ENCODE measurements at places on chromosomes 7 and 10.

GRCh38 chr10:46077731-46078413 lies 31.8 kb upstream of the MSMB start:
- DNase-seq, result no peak

- DNase-seq, result no peak
These were observed 31.5 kb downstream of the BTAF1 start for GRCh38 chr10:91955114-91955513.

DNA sequence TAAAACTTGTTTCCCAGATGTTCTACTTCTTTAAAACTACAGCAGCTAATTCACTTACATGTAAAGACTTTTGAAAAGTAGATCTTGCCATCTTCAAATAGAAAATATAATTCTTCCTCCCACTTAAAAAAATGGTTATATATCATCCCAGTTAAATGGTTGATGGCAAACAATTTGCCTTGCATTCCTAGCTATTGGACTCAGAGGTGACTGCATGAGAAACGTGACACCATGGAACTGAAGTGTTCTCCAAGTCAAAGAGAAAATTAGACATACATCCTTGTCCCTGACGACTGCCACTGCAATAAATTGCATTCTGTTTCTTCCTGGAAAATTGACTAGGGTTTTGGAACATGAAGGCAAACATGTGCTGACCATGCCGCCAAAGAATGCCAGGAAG lies 95.0 kb upstream of the POM121L12 start:
- no peak for DNase-seq

DNA sequence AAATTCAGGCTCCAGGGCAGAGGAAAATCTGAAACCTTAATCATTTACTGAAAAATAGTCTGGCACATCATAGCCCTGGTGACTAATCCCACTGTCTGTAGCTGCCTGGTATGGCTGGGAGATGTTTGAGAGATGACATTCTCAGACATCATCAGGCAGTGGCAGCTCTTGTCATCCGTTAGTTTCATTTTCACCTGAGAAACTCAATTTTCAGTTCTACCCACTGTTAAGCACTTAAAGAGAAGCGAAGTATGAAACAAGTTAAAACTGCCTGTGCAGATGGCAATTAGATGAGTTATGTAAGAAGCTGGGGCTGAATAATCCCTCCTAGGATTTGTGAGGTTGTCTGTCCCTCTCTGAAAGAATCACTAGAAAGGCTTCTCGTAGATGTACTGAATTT lies 150.2 kb downstream of the NSUN6 start:
- DNase-seq, result peak; percentile 74

DNA sequence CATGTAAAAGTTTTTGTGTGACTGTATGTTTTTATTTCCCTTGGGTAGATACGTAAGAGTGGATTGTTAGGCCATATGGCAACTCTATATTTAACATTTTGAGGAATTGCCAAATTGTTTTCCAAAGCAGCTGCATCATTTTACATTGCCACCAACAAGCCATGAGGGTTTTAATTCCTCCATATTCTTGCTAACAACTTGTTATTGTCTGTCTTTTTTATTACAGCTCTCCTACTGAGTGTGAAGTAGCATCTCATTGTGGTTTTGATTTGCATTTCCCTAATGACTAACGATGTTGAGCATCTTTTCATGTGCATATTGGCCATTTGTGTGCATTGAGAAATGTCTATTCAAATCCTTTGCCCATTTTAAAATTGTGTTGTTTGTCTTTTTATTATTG lies 94.9 kb downstream of the CARD11 start:
- DNase-seq, result no peak

DNA sequence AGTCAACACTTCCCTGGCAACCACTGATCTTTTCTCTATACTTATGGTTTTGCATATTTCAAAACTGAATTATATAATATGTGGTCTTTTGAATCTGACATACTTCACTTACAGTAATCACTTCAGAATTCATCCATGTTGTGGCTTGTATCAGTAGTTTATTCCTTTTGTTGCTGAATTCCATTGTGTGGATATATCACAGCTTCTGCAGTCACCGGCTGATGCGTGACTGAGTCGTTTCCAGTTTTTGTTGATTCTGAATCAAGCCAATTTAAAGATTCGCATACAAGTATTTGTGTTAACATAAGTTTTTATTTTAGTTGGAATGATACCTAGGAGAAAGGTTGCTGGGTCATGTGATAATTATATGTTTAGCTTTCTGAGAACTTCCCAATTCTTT lies 672.5 kb upstream of the ANKRD30A start:
- no peak for DNase-seq

- DNase-seq, result no peak
These were observed 62.1 kb downstream of the PKD1L1 start for GRCh38 chr7:47885987-47886811.

DNA sequence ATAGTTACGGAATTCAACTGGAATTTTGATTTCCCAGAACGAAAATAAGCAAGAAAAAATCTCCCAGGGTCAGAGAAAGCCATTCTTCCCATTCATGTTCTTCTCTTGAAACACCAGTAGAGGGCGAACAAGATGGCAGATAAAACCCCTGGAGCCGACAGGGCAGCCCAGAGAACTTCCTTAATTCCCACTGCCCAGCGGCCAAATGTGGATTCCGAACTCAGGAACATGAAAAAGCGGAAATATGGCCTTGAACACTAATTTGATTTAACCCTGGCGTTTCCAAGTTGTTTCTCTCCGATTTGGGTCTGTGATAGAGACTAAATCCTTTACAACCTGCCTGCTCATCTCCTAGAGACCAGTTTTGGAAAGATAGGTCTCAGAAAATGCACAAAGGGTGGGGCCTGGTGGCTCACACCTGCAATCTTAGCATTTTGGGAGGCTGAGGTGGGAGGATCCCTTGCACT lies 100.7 kb upstream of the WAC start:
- DNase-seq, result peak; percentile 73

DNA sequence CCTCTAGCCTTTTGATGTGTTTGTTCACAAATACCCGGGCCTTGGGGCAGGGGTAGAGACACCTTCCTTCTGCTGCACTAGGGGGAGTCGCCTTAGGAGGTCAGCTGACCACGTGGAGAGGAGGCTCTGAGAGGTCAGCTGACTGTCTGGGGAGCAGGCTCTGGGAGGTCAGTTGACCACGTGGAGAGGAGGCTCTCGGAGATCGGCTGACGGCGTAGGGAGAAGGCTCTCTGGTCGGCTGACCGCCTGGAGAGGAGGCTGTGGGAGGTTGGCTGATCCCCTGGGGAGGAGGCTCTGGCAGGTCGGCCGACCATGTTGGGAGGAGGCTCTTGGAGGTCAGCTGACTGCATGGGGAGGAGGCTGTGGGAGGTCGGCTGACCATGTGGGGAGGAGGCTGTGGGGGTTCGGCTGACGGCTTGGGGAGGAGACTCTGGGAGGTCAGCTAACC lies 59.6 kb upstream of the LYZL1 start:
- no peak for DNase-seq

- DNase-seq, result peak; percentile 91
These were observed 105.4 kb upstream of the FAM133B start for GRCh38 chr7:92695308-92696261.

- peak; percentile 78 for DNase-seq
These were observed 14.5 kb downstream of the VWDE start for GRCh38 chr7:12389089-12389700.

DNA sequence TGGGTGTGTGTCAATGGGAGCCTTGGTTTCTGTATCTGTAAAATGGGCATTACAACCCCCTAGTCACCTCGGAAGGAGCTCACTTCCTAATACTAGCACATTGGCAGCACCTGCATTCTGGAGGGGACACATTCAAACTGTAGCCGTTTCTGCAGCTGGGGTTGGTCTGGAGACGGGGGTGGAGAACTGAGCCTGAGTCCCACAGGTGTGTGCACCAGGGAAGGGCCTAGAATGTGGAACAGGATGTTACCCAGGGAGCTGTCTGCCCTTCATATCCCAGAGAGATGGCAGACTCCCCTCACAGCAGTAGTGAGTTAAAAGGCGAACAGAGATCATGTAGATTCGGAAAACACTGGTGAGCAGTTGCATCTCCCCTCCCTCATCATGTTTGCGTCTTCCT lies 272.8 kb upstream of the ZNF32 start:
- DNase-seq, result no peak

DNA sequence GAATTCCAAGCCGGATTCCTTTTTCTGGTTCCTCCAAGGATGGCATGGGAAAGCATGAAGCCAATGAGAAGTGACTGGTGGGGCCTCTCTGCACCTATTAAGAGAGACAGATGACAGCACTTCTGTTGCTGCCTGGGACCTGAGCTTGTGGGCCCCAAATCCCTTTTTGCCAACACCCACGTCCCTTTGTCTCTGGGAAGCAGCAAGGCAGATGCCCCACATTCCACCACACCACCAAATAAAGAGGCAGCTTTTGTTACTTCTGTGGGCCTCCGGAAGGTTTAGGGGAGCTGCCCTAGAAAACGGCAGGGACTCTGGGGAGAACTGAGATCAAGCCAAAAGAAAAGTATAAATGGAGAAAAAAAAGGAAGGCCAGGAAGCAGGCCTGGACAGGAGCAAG lies 3.4 kb downstream of the CCDC136 start:
- DNase-seq, result no peak

- DNase-seq, result peak; percentile 63
These were observed 84.1 kb downstream of the SNX10 start for GRCh38 chr7:26375726-26376174.

DNA sequence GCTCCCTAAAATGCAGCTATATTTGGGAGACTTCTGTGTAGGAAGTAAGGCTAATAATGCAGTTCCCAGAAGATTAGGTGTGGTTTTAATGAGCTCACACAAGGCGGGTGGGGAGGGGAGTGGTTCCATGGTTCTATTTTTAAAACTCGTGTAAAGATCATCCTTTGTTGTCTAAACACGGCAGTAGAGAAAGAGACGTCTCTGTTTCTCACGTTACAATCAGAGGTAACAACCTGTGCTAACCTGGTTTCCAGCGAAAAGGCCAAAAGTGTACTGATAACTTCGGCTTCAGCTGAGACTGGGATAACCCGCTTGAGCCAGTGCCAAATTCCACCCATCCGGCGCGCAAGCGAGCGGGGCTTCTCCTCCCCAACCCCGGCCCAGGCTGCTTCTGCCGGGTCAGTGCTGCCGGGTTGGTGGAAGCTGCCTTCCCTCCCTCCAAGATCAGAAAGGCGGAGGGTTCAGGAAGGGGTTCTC lies 2.5 kb upstream of the MAP3K8 start:
- DNase-seq, result no peak

DNA sequence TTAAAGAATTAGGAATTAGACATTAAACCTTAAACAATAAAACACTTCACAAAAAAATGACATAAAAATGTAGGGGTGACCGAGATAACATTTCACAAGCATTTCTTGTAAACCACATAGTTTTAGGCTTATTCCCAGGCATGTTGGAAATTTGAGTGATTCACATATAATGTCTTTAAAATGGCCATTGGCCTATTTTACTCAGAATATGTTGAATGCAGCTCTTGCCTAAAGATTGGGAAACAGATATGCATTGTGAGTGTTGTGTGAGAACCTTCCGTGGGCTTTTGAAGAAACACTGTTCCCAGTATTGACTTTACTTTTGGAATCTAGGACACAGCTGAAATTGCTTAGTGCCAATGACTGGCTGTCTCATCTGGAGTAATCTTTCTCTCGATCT lies 79.6 kb downstream of the ARL5B start:
- no peak for DNase-seq

DNA sequence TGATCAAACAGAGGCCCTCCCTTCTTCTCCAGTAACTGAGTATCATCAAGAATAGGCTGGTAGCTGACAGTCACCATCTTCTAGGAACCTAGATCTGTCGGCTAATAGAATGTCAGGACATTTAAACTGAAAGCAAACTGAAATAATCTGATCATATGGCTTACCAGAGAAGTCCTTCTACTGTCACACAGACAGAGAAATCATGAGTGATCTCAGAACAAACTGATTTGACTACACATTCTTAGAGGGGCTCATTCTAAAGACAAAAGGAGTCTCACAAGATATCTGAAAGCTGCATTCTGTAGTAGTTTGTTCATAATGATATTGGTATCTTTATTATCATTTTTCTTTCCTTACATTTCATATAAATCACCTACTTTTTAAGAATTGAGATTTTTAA lies 130.9 kb upstream of the ADCY1 start:
- no peak for DNase-seq

- DNase-seq, result no peak
These were observed 11.8 kb downstream of the MOSPD3 start for GRCh38 chr7:100623951-100624824.

DNA sequence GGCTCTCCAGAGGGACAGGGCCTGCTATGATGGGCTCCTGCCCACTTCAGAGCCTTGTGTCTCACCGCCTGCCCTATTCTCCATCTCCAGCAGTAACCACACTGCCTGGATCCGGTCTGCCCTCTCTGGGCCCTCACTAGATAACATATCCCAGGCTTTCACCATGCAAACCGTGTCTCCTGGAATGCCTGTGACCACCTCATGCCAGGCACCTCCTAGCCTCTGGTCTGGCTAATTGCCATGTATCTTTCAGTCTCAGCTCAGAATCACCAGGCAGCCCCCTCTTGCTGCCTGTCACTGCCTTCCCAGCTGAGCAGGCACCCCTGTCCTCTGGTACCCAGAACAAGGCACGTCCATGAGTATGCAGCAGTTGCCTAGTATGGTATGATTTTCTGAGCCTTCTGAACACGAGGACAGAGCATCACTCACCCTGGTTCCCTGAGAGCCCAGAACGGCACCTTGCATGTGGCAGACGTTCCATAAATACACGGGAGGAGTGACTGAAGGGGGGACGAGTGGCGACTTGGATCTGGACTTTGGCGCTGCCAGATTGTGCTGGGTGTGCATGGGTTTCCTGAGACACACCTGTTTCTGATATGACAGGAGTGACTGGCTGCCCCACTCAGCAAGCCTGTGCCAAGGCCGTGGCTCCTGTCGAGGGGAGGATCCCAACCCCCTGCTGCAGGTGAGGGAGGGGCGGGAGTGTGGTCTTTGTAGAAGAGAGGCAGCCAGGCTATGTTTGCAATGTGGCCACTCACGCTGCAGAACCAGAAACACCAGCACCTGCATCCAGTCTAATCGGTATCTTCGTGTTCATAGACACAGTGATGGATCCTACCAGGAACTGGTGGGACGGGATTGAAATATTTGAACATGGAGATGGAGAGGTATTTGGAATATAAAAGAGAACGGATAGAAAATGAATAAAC lies 95.2 kb downstream of the VOPP1 start:
- DNase-seq, result no peak

DNA sequence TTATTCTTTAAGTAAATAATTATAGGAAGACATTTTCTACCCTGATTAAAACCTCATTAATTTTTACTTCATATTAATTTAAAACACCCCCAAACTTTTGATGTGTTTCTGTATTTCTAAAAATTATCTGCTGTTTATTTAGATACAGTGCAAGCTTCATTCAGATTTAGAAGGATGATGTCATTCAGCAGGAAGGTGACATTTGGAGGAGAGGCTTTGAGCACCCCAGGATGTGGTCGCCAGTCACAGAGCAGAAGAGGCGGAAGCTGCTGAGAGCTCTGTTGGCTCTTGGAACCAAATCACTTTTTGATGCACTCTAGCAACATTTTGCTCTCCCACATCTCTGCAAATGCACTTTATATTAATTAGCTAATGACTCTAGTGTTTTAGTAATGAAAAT lies 233.9 kb upstream of the CACNA2D1 start:
- no peak for DNase-seq

Data from ACHN (cell line).